ENCODE measurements at places on chromosomes 6 and 20.

- DNase-seq: no peak
- no peaks in the 10 kb centered on the region for H3K27me3 ChIP-seq
- H3K4me1 ChIP-seq: no peaks in the 10 kb centered on the region
- H3K36me3 ChIP-seq: no peaks in the 10 kb centered on the region
These were observed 125.5 kb downstream of the EPHA7 start for GRCh38 chr6:93293872-93294271.

DNA sequence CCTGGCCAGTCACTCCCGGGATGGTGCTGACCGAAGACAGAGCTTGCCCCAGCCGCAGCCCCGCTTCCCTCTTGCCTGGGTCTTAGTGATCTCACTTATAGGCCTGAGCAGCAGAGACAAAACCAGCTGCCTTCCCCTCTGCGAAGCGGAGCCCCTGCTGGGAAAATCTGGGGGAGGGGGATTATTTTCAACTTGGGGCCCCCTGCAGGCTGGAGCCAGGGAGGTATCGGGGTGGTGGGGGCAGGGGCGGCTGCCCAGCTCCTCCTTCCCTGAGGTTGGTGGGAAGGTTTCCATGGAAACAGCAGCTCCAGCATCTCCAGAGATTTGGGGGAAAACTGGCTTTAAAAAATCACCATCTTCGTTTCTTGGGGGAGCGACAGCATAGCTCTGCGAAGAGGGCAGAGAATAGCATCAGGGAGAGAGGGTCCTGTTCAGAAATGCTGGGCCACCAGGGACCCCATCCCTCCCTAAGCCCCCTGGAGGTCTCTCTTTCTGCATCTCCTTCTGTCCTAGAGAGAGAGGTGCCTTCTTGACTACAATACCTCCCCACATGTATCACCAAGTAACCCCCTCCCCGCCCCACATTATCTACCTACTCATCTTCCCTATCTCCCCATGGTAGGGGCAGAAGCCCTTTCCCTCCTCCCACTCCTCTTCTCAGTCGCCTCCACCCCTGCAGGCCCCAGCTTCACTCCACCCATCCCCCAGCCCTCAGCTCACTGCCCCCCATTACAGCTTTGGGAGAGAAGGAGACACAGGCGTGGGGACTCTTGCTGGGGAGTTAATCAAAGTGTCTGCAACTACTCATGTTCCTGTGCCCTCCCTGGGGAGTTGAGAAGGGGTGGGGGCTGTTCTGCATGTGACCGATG lies 88.4 kb upstream of the CCDC167 start:
- no peak for DNase-seq
- H3K4me1 ChIP-seq: peaks cover 14% of the 10 kb centered on the region
- no peak overlapping the region for H3K4me3 ChIP-seq
- H3K36me3 ChIP-seq: no peaks in the 10 kb centered on the region
- H3K27me3 ChIP-seq: peaks cover 3% of the 10 kb centered on the region

DNA sequence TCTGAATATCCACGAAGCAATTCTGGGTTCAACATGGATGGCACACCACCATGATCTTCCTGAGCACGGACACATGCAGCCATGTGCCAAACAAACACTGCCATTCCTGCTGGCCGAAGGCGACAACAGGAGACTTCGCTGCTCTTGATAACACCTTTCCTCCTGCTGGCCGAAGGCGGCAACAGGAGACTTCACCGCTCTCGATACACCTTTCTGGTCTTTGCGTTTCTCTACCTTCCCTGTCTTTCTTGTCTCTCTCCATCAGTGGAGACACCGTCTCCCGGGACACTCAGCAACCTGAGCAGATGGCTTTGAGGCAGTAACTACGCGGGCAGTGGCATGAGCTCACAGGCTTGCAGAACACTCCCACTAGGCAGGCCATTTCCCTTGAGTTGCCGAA lies 54.9 kb upstream of the MPC1 start:
- no peak for DNase-seq
- H3K4me1 ChIP-seq: peaks cover 29% of the 10 kb centered on the region
- H3K27me3 ChIP-seq: peaks cover 54% of the 10 kb centered on the region
- H3K27ac ChIP-seq: no peak overlapping the region
- H3K4me3 ChIP-seq: no peak overlapping the region

GRCh38 chr6:112923940-112924587 lies 576.9 kb downstream of the RFPL4B start:
- no peaks in the 10 kb centered on the region for H3K27me3 ChIP-seq
- H3K36me3 ChIP-seq: no peaks in the 10 kb centered on the region
- H3K4me3 ChIP-seq: no peak overlapping the region
- DNase-seq: no peak
- H3K27ac ChIP-seq: no peak overlapping the region

DNA sequence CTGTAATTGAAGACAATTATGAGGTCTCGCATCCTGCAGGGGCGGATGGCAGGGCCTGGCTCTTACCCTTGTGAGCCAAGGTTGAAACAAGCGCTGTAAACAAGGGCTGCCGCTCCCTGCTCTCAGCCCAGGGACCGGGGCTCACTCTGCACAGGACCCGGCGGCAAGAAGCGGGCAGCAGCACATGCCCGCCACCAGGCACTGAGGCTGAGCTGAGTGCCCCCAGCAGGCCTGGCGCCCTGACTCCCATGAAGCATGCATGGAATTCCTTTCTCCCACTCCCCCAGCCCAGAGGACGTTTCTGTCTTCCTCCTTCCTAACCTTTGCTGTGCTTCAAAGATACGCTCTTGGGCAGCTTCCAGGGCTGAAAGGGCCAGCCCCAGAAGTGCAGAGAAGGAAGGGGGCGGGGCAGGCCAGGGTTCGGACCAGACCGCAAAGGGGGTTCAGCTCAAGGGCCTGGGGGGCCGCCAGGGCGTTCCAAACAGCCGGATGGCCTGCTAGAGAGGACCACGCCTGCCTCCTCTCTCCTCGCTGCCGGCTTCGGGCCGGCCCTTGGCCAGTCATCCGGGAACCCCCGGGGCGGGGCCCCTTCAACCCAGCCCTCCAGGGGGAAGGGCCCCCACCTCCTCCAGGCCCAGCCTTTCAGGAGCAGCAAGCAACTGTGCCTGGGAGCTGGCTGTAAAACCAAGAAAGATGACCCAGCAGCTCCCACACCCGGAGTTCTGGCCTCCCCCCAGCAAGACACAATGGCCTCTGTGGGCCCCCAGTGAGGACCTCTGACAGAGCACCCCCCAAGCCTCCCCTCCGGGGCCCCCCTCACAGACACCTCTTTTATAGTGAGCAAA lies 109.9 kb downstream of the NOL4L start:
- H3K4me3 ChIP-seq: peak overlapping the region; percentile 65
- no peak for DNase-seq
- peaks cover 26% of the 10 kb centered on the region for H3K4me1 ChIP-seq
- H3K36me3 ChIP-seq: peaks cover 4% of the 10 kb centered on the region
- peak overlapping the region; percentile 62 for H3K27ac ChIP-seq

Data from stimulated activated naive B cell treated with anti-CD40 and anti-IgM and Interleukin-4, amounts not matched to agents 10 μg/mL and 1 μg/mL and 100 μg/mL, for 72 hours (primary cell).